Right hindlimb (tissue), 1 donor: ENCODE measurements at places on chromosomes 1 and 21.

DNA sequence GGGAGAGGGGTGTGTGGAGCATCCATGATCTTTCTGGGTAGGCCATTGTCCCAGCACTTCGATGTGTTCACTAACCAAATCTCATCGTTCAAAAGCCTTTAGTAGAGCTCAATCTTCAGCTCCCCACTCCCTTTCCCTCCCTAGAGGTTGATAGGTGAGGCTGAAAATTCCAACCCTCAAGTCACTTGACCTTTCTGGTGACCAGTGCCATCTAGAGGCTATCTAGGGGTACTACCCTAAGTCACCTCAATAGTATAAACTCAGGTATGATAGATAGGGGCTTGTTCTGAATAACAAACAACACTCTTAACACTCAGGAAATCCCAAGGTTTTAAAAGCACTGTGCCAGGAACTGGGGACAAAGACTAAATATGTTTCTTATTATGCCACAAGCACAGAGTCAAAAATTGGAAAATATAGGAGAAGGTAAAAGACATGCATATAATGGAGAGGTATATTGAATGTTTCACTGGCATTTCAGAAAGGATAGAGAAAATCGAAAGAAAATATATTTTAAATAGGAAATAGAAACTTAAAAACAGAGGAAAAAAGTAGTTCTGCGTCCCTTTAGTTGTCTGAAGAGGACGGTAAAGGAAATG, 42.9 kb upstream of the CD53 start:
- no peak for DNase-seq

- no peak for DNase-seq
These were observed 463.2 kb upstream of the B3GALT2 start for GRCh38 chr1:193649587-193649986.

DNA sequence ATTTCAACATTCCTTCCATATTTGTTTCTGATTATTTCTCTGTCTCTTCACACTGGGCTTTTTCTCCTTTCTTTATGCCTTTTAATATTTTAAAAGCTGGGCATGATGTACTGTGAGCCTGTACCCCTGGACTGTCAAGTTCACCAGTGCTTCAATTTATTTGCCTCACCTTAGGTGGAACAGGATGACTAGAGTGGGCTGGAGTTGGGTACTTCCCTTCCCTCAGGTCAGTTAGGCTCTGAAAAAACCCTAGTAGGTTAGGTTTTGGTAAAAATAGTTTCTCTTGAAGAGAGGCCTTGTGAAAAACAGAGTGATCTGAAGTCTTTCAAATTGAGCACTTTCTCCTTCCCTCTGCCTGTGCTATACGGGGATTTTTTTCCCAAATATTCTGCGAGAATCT, 163.0 kb upstream of the LYPLAL1 start:
- no peak for DNase-seq

DNA sequence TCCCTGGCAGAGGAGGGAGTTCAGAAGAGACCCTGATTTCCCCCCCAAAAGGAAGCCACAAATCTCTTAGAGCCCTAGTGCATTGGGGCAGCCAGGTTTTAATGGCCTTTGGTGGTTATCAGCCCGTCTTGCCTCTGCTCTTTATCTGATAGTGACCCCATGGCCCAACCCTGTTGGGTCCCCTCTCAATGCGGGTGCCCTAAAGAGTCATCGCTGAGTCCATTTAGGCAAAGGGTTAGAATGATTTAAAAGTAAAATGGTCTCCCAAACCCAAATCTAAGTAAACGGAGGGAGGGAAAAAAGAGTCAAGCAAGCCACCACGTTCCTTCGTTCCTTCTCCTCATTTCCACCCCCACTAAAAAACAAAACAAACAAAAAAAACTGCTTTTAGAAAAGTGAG, 164.0 kb downstream of the RUNX1 start:
- DNase-seq = no peak

GRCh38 chr1:37064039-37064438, 29.7 kb upstream of the GRIK3 start:
- no peak for DNase-seq

DNA sequence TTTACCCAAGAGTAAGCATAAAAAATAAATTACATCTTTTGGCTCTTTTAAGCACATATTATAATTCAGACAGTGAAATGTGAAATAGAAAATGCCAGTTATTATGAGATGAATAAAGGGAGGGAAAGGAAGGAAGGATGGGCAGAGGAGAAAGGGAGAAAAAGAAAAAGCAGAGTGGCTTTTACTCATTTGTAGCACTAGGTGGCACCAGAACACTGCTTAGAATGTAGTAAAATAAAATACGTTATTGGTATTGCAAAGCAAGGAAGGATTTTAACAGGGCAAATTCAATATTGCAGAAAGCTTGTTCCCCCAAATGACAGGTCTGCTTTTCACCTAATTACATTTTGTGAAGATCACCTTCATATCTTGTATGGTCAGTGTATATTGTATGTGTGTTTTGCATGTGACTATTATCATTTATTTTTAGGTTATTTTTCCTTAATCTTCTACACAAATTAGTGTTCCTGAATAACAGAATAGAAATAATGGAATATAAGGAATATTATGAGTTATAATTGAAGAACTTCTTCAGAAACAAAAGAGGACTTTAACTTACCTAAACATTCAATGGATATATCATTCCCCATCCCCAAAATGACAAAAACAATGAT, 9.1 kb upstream of the PCNX2 start:
- DNase-seq = no peak

- DNase-seq = no peak
These were observed 16.1 kb downstream of the ALPL start for GRCh38 chr1:21525340-21525717.

DNA sequence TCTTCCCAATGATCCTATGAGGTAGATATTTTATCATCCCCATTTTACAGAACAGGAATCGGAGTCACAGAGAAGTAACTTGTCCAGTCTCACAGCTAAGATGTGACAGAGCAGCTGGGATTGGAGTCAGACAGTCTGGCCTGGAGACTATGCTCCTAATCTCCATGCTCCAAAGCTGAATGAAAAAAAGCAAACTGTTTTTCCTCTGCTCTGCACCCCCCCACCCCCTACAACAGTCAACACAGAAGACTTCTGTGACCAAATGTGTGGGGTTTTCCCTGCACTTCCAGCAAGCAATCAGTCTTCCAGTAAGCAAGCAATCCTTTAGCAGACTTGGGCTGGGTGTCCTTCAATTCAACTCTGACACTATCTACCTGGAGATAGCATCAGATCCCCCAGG, 33.2 kb downstream of the KIRREL1 start:
- DNase-seq = no peak

DNA sequence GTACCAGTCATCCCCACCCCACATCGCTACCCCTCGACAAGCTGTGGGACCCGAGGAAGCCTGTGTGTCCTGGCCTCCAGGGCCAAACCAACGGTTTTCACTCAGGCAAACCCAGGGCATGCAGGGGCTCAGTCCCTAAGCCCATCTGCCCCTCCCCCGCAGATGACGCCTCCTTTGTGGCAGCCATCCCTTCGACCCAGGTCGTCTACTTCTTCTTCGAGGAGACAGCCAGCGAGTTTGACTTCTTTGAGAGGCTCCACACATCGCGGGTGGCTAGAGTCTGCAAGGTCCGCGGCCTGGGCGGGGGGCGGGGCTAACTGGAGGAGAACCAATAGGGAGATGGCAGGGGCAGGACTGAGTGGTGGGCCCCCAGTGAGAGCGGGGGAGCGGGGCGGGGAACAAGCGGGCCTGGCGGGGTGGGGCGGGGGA, 7.4 kb downstream of the SEMA4A start:
- DNase-seq = peak; percentile 95

- DNase-seq = peak; percentile 15
These were observed at the start of gene CRB1 for GRCh38 chr1:197268012-197268411. TSS of gene CRB1 (plus strand) at chr1:197268252. CDS start at chr1:197268413, 161 bp downstream.

DNA sequence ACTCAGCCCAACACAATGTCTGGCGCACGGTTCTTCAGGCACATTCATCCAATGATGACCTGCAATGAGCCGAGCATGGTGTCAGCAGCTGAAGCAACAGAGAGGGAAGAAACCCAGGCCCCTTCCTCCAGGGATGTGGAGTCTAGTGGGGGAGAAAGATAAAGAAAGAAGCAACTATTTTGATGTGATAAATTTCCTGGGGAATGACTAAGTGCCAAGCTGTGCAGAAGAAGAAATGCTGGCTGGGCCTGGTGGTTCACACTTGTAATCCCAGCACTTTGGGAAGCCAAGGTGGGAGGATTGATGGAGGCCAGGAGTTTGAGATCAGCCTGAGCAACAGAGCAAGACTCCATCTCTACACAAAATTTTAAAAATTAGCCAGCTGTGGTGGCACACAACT, 561.8 kb downstream of the KIF26B start:
- DNase-seq = no peak

DNA sequence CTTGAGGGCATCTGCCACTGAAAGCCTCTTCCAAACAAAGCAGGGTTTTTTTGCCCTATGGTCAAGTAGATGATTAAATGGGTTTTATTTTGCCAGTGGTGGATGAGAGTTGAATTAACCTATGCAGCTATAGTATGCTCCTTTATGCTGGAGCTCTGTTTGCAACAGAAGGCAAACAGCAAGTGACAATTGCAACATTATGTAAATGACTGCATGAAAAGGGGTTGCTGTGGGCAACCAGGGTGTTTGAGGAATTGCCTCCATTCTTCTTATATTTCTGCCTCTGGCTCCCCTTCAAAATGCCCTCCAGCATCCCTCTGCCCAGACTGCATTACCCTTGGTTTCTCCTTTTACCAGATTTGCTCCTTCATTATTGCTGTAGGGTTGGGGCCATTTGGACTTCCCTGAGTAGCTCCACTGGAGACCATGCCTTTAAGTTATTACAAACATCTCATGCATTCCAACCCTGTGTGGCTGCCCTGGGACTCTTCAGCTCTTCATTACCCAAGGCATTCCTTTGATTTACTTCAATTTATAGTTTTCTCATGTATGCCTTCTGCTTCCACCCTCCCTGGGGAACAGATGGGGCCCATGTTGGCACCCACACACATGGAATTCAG, 398.4 kb downstream of the PRDM2 start:
- DNase-seq = no peak

DNA sequence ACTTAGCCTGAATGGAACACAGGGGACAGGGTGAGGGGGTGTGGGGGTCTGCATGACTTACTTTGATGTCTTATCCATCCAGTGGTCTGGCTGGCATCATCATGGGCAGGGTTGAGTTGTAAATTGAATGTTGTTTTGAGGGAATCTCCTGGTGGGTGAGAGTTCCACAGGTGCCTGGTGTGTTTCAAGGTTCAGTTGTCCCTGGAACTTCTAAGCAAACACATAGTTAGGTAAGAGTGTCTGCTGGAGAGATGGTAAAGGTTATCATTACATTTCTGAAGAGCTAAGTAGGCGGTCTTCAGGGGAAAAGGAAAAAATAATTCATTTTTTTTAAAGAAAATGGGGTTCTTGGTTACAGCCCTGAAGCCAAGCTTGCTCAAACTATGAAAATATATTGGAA, 46.0 kb upstream of the SIPA1L2 start:
- no peak for DNase-seq

DNA sequence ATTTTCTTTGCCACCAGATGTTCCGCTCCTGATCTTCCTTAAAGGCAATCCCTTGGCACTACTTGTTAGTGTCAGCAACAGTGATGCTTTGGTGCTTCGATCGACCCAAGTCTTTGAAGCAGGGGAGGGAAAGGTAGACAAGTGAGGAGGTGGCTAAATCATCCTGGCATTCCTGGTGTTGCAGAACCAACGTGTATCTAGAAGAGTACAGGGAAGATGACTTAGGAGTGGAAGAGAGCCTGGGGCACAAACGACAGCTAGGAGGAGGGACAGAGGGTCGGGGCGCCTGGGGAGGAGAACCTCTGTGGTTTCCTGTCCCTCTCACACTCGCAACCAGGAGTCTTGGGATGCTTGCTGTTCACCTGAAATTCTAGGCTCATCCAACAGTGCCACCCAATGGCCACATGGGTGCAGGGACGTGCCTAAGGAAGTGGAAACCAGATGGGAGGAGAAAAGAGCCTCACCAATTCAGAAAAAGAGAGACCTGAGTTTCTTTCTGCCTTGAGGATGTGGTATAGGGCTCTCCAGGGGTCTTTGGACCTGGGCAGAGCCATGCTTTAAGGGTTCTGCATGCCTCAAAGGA, 9.5 kb upstream of the KCNA2 start:
- peak; percentile 70 for DNase-seq

GRCh38 chr1:234932511-234933430, 195.9 kb downstream of the TOMM20 start:
- DNase-seq = no peak

DNA sequence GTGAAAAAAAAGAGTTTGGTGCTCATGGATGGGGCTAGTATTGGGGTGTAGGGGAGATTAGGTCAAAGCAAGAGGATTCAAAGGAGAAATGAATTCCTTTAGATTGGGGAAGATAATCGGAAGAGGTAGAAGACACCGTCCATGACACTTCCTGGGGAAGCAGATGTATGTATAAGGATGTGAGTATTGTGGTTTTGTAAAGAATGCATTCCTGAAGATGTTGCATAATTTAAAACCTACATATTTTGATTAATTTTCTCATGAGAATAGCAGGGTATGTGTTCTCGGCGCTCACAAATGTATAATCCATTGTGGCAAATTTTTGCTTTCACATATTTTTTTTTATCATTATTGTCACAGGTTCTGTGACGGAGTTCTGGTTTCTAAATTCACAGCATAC, 5.5 kb upstream of the LGALS8 start:
- no peak for DNase-seq
